ENCODE measurements at places on chromosomes 2 and 18.

GRCh38 chr2:48199070-48199469, 292.8 kb upstream of the FBXO11 start:
- DNase-seq = no peak

GRCh38 chr18:23824669-23825068, 135.4 kb downstream of the LAMA3 start:
- DNase-seq = peak; percentile 55

DNA sequence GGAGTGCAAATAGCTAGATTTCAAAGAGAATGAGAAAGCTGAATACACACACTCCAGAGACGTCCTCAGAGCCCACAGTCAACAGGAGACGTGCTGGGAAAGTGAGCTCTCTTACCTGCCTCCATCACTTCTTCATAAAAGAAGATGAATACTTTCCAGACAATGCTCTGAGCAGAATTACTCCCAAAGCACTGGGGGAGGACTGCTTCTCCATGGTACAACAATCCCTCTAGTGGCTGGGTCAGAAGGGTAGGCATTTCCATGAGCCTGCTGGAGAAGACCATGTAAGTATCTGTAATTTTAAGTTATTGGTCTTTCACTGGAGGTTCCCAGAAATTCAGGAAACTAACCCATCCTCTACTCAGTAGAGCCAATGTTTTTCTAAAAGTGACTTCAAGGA, 190.3 kb downstream of the RBM43 start:
- peak; percentile 33 for DNase-seq

GRCh38 chr2:197958592-197959150, 154.3 kb downstream of the PLCL1 start:
- no peak for DNase-seq

DNA sequence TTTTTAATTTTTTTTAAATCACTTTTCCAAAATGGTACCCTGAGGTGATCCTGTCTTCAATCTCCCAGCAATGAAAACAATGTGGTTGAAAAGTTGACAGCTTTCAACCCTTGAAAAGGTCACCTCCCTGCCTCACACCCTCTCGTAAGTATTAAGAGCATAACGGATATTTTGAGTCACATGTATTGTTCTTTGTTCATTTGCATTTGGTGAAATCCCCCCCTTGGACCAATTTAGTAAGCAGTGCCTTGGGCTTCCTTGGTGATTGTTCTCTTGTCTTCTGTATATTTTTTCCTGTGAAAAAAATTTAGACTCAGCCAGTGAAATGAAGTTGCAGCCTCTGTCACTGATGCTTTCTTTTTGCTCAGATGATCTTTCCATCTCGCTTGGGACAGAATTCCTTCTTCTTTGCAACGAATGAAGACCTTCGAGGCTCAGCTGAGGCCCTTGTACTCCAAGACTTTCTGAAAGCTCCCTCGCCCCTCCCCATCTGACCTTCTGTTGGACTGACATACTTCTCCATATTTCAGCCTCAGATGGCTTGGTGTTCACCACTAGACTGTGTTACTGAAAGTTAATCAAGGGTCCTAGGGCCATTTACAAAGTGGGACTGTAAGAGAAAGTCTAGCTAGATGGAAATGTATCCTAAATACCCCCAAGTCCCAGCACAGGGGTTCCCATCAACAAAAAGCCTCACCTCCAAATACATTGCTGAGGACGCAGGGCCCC, 158.4 kb downstream of the BCL2 start:
- no peak for DNase-seq

DNA sequence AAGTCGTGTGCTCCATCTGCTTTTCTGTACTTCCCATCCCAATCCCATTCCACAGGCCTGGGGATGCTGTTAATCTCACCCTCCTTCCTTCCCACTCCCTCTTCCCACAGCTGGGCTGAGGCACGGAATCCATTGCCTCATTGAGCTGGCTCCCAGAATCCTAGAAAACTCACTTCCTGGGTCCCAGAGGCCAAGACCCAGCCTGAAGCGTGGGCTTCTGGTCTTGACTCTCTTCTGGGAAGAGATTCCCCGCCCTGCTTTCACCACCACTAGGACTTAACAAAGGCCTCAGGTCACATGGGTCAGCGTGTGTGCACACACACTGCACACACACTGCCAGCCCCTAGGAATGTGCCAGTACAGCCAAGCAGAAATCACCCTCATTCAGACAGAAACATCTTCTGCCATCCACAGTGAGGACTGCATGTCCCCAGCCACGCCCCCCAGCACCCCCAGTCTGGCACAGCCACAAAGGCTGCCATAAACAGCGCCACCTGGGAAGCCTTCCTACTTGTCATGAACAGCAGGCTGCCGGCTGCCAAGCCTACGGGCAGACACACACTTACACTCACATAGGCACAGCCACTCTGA, 165.8 kb downstream of the TNS1 start:
- DNase-seq = peak; percentile 41

DNA sequence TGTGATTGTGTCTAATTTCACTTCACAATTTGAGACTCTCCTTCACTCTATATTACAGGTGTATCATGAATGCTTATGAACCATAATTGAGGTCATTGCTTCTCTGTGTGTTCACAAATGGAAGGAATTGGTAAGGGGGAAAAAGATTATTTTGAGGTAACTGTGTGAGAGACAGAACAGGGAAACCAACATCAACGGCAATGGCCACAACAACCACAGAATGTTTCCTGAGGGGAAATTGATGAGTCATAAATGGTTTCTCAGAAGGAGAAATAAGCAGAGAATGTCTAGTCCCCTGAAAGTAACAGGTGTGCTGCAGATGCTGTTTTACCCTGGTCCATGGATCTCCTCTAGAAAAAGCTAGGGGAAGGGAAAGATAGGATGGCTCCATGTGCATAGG, 361.2 kb upstream of the GALNT5 start:
- peak; percentile 70 for DNase-seq

DNA sequence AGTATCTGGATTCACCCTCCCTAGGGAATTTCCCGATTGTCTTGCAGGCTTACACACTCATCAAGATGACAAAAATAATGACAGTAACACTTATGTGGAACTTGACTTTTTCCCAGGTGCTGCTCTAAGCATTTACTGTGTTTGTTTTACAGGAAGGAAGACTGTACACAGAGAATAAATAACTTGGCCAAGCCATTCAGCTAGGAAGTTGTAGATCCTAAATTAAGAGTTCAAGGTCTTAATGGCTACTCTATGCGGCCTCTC, 549 bp upstream of the DPP4 start:
- no peak for DNase-seq
